BE2C (cell line): ENCODE measurements at places on chromosomes 3 and 15.
A peak's percentile ranks its signal among the peaks of the same experiment; 100 is the strongest.

- no peak for DNase-seq
These were observed 9.9 kb downstream of the P3H2 start for GRCh38 chr3:190110826-190111225.

DNA sequence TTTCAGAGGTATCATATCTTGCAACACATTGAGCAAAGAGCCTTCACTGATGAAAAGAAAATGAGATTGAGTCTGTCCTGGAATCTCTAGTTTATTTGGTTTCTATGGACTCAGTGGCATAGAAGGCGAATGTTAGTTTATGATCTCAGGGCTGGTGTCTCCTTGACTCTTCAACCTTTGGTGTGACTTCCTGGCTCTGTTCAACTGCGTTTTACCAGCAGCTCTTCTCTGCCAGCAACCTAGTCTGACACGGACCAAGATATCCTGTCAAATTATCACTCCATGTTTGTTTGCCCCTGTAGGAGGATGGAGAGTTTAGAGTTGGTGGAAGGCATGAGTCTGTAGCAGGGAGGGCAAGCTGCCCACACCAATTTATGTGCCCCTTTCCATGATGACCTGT lies 82.9 kb upstream of the TBC1D5 start:
- DNase-seq: no peak

DNA sequence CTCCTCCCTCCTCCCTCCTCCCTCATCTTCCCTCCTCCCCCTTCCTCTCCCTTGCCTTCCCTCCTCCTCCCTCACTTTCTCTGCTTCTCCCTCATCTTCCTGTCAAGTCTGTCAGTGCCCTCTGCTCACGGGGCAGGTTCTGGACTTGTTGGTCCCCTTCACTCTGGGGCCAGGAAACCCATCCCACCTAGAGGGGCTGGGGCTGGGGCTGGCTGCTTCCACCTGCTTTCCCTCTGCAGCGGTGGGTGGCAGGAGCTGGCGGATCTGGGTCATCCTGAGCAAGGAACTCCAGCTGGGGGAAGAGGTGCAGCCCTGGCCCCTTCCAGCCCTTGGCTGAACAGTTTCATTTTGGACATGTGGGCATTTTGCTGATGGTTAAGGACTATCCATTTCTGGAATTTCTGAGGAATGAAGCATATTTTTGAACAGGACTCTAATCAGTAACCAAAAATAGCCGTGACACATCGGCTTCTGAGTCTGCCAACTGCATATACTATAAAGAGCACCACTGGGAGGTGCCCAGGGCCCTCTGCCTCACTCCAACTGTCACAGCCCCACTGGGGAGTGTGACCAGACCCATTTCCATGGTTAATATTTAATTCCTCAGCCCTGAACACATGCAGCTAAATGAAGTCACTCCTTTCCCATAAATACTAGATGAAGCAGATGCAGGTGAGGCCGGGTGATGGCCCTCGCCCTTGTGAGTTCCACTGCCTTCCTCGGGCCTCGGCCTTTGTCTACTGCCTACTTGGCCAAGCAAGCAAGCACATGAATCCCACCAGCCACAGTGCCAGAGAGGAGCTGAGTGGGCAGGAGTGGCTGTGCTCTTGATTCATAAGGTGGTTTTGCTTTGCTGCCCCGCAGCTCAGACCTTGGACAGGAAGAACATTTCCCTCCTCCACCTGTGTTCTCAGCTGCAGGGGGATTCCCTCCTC lies 39.8 kb downstream of the CHDH start:
- DNase-seq: no peak

GRCh38 chr15:86044981-86045380 lies 34.7 kb upstream of the AGBL1 start:
- no peak for DNase-seq

DNA sequence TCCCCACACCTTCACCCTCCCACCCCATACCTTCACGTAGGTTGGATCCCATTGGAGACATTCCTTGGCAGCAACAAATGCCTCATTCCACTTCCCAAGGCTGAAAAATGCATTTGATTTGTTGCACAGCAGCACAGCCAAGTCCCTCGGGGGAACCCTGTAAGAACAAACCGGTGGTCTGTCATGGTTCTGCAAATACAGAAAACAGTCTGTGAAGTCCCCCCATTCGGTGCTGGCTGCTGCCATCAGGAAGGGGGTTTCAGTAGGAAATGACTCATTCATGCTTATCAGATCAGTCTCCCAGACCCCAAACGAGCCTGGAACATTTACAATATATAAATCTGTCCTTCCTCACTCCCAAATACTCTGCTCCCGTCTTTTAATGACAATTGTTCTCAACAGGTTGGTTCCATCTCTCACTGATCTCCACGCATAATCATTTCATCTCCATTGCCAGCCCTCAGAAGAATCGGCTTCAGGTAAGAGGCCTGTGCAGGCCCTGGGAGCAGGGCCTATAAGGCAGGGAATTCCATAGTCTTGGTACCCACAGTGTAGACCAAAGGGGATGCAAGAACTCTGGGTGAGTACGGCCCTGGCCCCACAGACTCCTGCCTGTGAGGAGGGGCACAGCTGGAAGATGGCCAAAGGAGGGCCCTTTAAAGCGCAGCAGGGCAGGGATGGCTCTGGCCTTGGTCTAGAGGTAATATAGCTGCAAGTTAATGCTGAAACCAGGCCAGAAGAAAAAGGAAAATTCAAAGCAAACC lies 41.6 kb downstream of the TRANK1 start:
- peak; percentile 39 for DNase-seq

- no peak for DNase-seq
These were observed 408.2 kb upstream of the THBS1 start for GRCh38 chr15:39172380-39173281.

DNA sequence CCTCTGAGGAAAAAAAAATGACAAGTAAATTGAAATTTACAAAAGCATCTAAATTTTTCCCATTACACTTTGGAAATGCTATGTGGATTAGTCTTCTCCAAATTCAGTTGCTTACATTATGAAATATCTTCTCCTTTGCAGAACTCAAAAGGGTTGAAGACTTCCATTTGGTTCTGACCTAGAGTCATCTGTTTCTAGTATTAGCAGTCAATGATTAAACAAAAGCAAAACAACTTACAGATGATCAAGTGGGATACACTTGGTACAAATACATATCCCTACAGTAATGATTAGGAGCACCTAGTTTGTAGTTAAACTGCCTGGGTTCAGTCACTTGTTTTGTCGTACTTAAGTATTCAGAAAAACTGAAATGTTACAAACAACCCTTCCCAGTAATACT lies 136.2 kb downstream of the MBNL1 start:
- DNase-seq: no peak
